ENCODE measurements at places on chromosomes 4 and X.

DNA sequence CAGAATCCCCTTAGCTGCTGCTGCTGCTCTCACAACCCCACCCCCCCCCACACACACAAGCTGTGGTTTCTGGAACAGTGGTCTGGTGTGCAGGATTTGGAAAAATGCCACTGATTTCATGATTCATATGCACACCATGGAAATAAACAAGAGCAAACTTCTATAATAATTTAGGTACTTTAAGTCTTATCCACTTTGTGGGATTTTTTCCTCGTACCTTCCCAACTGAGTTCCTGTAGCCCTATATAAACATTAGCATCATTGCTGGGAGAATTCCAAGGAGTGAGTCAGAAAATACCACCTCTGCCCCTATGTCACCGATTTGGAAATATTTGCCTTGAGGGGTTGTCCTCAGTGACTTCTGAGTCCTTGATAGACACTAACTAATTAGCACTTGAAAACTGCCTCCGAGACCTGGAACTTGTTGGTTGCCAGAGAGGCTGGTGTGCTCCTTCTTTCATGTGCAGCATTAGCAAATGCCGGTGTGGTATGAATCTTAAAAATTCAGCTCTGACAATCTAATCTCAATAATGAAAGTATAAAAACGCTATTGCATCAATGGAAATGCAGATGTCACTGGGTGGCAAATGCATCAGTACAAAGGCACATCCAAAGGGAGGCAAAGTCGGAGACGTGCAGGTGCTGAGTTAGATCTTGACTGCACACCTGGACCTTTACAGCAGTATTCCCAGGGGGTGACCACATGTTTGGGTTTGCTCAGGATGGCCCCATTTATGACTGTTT is 61.8 kb downstream of the CPE start:
- DNase-seq = no peak

- DNase-seq = no peak
These were observed 93.0 kb upstream of the ADRA2C start for GRCh38 chr4:3673176-3673575.

GRCh38 chr4:12724510-12724909 is 759.6 kb downstream of the RAB28 start:
- no peak for DNase-seq

GRCh38 chr4:151808120-151808529 is 47.3 kb upstream of the GATB start:
- no peak for DNase-seq

GRCh38 chrX:19805046-19805690 is 82.2 kb downstream of the SH3KBP1 start:
- no peak for DNase-seq

- no peak for DNase-seq
These were observed 373.1 kb upstream of the HS3ST1 start for GRCh38 chr4:11801466-11802446.

DNA sequence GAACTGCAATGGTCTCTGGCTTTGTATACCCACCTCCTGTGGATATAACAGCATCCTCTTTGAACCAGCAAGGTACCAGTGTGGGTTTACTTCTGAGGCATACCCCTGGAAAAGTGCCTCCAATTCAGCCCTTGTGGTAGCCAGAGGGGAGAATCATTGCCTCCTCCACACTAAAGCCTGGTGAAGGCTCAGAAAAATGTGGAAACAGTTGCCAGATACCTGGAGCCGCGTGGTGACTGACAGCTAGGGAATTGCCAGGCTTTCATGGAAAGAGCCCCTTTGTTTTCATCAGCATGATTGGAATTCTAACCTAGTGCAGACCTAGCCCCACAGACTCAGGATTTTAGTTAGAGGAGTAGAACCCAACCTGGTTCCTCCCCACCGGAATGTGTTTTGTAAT is 168.6 kb upstream of the KLF3 start:
- no peak for DNase-seq

GRCh38 chr4:105345358-105345757 is 128.5 kb downstream of the PPA2 start:
- DNase-seq = no peak

DNA sequence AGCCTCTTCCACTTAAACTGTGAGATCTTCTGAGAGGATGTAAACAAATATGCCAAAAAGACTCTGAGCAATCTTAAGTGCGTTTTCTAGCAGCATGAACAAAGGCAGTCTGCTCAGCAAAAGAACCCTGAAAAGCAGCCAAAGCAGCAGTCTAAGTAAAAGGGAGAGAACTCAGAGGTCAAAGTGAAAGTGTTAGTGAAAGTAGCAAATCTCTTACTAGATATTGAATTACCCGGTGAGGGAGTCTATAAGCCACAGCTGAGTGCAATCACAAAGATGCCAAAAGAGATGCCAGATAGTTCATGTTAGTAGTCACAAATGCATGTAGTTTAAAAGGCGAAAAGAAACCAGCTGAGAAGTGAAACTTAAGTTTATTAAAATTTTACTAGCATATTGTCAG is 7.9 kb upstream of the GNRHR start:
- DNase-seq = no peak

- DNase-seq = no peak
These were observed 236.4 kb upstream of the MID1 start for GRCh38 chrX:10856797-10857196.

- DNase-seq = no peak
These were observed 172.2 kb downstream of the GABRB1 start for GRCh38 chr4:47203593-47203992.

DNA sequence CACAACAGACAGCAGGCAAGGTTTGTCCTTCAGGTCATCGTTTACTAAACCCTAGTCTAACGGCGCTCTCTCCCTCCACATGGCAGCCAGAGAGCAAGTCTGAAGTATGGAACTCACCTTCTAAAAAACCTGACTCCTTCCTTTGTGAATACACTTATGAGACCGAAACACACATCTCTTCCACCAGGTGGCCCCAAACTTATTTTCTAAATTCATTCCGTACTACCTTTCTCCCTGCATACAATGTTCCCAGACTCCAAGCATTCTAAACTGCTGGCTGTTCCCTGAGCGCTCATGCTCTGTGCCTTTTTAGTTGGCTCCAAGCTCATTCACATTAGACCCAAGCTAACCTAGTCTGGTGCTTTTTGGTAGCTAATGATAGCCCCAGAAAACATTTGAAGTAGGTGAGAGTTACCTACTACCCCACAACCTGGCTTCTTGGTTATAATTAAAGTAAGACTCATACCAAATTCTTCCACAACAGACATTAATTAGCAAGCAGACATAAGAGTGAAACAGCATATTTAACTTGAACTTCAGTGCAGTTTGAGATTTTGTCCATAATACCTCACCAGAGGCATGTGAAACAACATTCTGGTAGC is 67.6 kb upstream of the DCLK2 start:
- DNase-seq = peak; percentile 67

- no peak for DNase-seq
These were observed 1624.7 kb downstream of the ARAP2 start for GRCh38 chr4:34619531-34620162.

- DNase-seq = no peak
These were observed 162.0 kb downstream of the FAM47B start for GRCh38 chrX:35104626-35105025.

GRCh38 chr4:111628437-111628836 is 516.8 kb upstream of the FAM241A start:
- no peak for DNase-seq

GRCh38 chr4:14841801-14842768 is 160.2 kb upstream of the CPEB2 start:
- DNase-seq = no peak

DNA sequence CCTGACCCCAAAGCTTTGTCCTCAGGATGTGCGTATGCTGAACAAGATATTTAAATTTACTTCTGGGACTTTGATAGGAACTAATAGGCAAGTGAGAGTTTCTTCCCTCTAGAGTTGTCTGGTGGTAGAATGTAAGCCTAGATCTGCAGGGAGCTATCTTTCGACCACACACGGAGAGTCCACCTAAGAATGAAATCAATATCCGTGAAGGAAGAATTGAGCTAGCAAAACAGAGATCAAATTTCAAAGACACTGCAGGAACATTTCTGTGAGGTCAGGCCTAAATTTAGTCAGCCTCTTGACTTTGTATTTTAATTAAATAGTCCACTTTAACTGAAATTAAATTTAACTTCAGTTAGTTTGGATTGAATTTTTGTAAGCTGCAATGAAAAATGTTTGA is 871.3 kb downstream of the RAB28 start:
- no peak for DNase-seq

DNA sequence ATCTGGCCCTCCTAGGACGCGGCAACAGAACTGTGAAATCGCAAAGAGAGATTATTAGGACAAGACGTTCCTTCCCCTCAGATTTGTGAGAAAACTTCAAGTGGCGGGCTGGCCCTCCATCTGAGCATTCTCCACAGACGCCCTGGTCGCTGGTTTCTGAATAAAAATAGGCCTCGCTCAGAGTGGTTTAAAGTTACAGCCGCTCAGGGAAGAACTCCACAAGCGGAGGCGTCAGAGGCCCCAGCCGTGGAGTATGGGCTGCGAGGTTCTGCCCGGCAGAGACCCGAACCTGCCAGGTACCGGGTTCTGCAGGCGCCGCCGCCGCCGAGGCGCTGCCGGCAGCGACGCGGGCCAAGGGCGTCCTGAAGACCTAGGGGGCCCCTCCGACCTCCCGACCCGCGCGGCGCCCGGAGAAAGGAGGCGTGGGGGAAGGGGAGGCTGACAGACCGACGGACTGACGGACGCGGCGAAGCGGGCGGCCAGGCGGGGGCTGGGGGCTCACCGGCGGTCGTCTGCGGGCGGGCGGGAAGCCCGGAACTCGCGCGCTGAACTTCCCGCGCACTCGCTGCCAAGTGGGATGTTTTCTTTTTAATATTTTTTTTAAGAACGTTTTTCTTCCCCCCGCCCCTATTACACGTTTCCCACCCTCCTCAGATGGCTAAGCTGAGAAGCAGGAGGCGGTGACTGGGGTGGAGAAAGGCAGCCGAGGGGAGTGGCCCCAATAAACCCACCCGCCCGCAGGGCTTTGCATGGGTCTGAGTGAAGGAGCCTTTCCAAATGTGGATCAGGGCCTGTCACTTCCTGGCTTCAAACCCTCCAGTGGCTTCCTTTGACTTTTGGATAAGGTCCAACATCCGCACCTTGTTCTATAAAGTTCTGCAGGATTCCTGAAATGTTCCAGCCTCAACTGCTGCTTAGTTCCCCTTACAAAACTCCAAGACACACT is at the start of gene PABPC4L:
TSS of gene PABPC4L (minus strand) at position 574 of the 946 bp plus-strand sequence. CDS start 770 bp downstream, outside the sequence.
- peak; percentile 36 for DNase-seq

GRCh38 chr4:36624030-36624429 is 342.6 kb downstream of the DTHD1 start:
- no peak for DNase-seq

- DNase-seq = no peak
These were observed at the start of gene TECRL for GRCh38 chr4:64409300-64409699. TECRL (minus strand) TSS chr4:64409450; CDS start chr4:64409351, 99 bp downstream.

DNA sequence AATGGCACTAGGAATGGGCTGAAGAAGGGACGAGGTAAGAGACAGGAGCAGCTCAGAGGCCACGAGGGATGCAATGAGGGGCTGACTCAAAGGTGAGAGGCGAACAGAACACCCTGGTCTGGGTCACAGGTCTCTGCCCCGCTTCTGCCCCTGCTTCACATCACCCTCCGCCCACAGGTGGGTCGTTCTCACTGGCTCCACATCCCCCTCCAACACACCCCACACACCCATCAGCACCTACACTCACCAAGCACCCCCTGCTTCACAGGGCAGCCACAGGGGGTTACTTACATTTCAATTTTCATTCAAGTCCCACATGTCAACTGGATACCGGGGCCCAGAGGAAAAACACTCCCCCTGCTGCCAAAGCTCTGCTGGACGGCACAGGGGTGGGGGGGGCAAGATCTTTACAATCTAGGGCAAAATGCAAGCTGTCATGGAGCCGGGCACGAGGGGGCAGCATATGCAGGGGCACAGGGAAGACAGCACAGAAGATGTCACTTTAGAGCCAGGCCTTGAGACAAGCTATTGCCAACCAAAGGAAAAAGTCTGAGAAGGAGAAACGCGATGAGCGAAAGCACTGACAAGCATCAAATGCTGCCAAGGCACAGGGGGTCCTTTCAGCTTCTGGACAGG is 94.0 kb downstream of the AFAP1 start:
- DNase-seq = peak; percentile 74

- DNase-seq = no peak
These were observed 81.4 kb upstream of the IGFBP7 start for GRCh38 chr4:57191523-57192034.

DNA sequence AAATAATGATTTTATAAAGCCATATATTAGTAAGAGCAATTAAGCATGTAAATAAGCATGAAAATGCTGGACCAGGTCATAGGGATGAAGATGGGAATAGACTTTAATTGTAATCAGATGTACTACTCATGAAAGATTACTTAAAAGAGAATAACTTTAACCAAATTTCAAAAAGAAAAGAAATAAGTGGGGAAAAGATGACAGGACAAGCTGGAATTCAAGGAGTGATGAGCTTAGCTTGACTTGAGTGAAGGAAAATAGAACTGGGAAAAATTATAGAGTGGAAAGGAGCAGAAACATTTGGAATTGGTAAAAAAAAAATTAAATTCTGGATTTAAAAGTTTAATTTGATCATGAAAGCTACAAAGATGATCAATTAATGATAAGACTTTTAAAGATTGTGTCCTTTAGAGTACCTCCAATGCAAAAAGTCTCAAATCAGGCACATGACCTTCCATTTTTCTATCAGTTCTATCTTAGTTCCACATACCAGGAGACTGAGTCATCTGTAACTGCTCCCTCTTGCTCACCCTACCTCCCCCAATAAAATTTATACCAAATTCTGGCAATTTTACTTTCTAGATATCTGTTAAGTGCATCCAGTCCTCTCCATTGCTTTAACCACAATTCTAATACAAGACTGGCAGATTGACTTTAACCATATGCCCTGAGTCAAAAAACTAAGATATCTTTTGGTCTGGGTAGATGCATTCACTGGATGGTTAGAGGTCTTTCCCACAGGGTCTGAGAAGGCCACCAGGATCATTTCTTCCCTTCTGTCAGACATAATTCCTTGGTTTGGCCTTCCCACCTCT is 56.4 kb upstream of the SLIT2 start:
- no peak for DNase-seq

DNA sequence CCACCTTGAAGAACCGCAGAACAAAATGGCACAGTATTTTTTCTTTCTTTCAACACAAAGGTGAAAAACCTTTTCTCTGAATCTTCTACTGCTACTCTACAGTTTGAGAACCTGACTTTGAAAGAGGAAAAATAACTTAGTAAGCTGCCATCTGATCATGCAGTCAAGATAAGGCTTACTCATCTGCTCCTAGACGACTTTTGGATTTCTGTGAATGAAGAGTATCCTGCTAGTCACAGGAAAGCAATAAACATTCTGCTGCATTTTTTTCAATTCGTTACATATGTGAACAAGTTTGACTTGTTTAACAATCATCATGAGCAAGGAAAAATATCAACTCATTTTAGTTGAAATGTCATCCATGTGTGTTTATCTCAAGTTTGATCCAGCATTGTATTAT is 25.2 kb downstream of the TIGD2 start:
- no peak for DNase-seq

All from WERI-Rb-1 (cell line).